ENCODE measurements at places on chromosomes 5 and 9. TPM values are rescaled to one million over a fixed set of nuclear protein-coding genes. Genes with fewer than 3 reads are reported as not detected.

- no peak overlapping the region for H3K4me3 ChIP-seq
- peaks cover 3% of the 10 kb centered on the region for H3K36me3 ChIP-seq
- H3K27ac ChIP-seq, result no peak overlapping the region
- peaks cover 7% of the 10 kb centered on the region for H3K4me1 ChIP-seq
These were observed 4.4 kb downstream of the GPR107 start for GRCh38 chr9:130058154-130058553.

GRCh38 chr9:75993434-75993833 is 103.0 kb downstream of the PCSK5 start:
- H3K27ac ChIP-seq, result no peak overlapping the region
- no peak for DNase-seq
- H3K27me3 ChIP-seq, result no peaks in the 10 kb centered on the region
- no peaks in the 10 kb centered on the region for H3K36me3 ChIP-seq
- no peak overlapping the region for H3K4me3 ChIP-seq

ZNF883 gene
- total RNA-seq, result 2.2 TPM

PCDH12 gene
- 34.2 TPM for total RNA-seq

DRD1 gene
- 0.83 TPM for total RNA-seq

ANKRA2 gene
- 15.6 TPM for total RNA-seq

TMEM215 gene
- 0.06 TPM for total RNA-seq

Data from lung (tissue), 17 donors.